ENCODE measurements at places on chromosomes 5 and 9.

- DNase-seq: no peak
These were observed 132.4 kb downstream of the NPR3 start for GRCh38 chr5:32843531-32843895.

GRCh38 chr5:7894860-7895259, 25.9 kb downstream of the MTRR start:
- no peak for DNase-seq

GRCh38 chr5:171390883-171391677, 3.4 kb downstream of the NPM1 start:
- no peak for DNase-seq

DNA sequence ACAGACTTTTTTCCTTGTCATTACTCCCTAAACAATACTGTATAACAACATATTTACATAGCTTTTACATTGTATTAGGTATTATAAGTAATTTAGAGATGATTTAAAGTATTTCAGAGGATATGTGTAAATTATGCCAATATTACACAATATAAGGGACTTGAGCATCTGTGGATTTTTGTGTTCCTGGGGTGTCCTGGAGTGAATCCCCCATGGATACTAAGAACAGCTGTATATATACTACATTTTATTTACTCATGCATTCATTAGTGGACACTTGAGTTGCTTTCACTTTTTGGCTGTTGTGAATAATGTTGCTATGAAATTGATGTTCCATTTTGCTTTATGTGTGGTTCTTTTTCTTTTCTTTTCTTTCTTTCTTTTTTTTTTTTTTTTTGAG, 348.8 kb downstream of the SH3GL2 start:
- DNase-seq: no peak

DNA sequence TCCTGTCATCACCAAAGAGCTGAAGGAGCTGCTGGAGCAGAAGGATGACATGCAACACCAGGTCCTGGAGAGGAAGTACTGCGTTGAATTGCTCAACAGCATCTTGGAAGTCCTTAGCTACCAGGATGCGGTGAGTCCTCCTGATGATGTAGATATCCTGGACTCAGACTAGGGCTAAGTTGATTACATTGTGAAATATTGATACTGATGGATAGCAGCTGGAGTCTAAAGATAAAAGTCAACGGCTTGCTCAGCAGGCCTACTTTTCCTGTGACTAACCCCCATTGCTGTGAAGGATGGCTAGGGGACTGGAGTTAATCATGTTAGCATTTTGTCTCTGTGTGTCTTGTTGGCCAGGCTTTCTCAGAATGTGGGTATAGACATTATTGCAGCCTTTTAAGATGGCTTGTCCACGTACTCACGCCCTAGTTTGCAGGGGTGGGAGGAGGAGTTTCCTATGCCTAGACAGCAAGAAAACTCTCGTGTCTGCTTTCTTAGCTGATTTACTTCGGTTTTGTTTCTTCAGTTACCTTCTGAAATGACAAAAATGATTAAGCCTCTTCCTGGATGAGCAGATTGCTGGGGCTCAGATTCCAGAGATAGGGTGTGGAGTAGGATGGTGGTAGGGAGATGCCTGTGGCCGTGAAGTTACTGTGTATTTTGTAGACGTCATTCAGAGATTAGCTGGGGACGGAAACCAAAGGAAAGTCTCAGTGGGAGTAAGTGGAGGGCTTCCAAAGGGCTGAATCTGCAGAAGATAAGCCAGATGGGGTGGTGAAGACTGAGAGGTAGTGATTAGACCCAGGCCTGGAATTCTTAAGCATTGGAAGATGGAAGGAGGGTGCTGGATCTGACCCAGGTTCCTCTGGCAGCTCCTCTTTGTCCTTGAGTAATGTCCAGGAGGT, 166.3 kb downstream of the DOCK2 start:
- DNase-seq: peak; percentile 80

DNA sequence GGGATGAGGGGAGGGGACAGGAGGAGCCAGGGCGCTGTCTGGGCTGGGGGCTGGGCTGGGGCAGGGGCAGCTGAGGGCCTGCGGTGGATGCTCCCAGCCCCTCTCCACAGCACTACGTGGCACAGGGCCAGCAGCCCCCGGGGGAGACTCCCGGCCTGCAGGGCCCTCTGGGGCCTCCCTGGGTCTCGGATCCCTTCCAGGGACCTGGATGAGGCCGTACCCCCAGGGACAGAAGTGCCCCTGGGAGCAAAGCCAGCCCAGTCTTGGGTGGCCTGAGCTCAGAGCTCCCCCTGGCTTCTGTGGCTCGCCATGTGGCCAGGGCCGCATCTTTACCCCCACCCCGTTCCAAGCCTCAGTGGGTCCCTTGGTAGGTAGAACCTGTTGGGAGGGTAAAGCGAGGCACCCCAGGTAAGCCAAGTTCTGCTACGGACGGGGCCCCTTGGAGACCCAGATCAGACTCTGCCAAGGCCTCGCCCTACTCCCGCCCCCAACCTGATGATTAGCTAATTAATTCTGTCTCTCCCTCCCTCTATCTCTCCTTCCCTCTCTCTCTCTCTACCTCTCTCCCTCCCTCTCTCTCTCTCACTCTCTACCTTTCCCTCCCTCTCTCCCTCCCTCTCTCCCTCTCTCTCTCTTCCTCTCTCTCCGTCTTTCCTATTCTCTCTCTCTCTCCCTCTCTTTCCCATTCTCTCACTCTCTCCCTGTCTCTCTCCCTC, 24.3 kb downstream of the KCNT1 start:
- no peak for DNase-seq

- DNase-seq: no peak
These were observed 102.5 kb downstream of the TLE4 start for GRCh38 chr9:79674052-79674777.

- no peak for DNase-seq
These were observed 30.0 kb downstream of the KDM4C start for GRCh38 chr9:6787793-6788161.

DNA sequence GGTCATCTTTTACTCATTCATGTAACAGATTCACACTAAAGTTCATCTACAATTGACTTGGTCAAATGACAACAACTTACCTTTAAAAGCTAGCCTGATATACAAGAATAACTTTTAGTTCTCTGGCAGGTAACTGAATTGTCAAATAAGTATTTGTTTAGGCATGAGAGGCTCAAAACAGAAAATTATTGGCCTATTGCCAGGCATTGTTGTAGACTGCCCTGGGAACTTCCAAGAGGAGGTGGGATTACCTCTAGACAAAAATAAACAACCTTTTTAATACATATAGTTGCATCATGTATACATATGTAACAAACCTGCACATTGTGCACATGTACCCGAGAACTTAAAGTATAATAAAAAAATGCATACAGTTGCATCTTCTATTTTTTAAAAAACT, 18.2 kb upstream of the SLCO4C1 start:
- no peak for DNase-seq

DNA sequence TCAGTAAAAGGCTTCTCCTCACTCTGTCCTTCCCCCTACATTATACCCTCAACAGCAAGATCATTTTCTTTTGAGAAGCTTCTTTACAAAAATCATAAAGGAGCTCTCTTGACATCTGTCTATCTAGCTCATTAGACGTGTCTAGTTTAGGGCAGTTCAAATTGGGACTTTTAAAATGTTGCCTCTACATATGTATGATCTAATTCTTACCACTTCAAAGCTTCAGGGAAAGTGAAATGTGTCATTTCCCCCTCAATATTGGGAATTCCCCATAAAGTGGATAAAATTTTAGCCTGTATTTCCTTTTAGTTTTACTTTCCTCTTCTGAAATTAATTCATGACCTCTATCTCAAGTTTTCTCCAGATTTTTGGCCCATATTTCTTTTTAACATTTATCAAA, 323.7 kb downstream of the ARRDC3 start:
- no peak for DNase-seq

DNA sequence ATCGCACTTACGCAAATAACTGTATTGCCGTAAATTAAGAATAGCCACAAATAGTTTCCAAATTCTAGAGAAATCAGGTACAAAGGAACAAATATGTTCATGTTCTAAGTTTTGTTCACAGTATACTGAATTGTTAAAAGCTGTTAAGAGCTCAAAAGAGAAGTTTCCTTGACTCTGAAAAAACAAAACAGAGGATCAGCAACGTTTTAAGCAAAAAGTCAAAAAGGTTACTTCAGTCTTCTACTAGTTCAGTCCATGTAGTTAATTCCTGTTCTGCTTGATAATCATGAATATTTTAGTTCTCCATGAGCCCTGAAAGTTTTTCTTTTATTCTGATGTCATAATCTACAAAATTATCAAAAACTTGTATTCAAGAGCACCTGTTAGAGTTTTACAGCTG, 128.6 kb upstream of the MAST4 start:
- DNase-seq: no peak

GRCh38 chr5:179422908-179423481, 77.7 kb upstream of the ADAMTS2 start:
- DNase-seq: no peak

GRCh38 chr5:137113939-137114338, 385.2 kb downstream of the SPOCK1 start:
- no peak for DNase-seq

DNA sequence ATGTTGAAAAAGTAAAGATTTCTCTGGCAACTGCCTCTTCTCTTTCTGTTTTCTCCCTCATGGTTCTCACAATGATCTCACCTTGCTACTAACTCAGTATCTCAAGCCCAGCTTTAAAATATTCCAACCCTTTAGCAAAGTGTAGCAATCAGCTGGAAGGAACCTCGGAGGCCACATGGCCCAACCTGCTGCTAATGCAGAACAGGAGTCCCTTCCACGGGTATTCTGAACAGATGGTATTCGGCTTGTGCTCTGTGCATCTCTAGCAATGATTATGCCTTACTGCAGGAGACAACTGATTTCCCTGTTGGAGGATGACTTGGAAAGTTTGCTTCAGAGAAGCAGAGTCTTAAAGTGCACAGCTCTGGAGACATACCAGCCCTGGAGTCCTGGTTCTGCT, 151.8 kb upstream of the PPP1R2B start:
- no peak for DNase-seq

- DNase-seq: no peak
These were observed 182.0 kb downstream of the CCDC192 start for GRCh38 chr5:127885176-127885575.

DNA sequence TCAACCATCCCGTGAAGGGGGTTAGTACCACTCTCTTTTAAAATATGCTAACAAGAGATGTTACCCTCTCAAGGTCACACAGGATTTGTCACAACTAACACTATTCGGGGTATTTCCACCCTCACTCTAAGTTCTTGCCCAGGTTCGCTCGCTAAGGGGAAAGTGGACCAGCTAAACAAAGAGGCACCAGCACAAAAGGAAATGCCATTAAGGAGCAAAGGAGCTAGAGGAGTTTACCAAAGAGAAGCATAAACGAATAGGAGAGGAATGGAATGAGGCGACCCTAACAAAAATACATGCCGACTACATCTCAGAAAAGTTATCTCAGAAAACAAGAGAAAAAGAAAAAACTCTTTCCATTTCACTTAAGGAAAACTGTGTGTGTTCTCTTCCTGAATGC, 170.9 kb downstream of the DCP2 start:
- DNase-seq: no peak

DNA sequence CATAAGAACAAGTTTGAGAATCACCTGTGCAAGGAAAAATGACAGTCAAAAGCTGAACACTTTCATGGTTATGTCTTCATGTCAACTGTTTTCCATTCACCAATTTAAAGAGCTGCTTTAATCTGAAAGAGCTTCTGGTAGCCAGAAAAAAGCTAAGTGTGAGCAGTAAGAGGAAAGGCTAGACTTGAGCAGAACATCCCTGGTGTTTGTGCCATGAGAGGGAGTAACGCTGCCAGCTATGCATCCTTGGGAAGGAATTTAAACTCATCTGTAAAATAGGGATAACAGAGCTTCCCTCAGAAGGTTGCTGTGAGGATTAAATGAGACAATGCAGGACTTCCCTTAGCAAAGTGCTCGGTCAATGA, 193.7 kb downstream of the MAPKAP1 start:
- no peak for DNase-seq

- no peak for DNase-seq
These were observed 169.5 kb upstream of the POC5 start for GRCh38 chr5:75886706-75887105.

DNA sequence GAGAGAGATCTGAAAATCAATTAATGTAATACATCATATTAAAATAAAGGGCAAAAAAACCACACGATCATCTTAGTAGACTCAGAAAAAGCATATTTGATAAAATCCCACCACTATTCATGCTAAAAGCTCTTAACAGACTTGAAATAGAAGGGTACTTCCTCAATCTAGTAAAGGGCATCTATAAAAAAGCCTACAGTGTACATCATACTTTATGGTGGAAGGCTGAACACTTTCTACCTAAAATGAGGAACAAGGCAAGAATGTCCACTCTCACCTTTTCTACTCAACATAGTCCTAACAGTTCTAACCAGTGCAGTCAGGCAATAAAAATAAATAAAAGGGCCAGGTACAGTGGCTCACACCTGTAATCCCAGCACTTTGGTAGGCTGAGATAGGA, 38.9 kb downstream of the POLK start:
- DNase-seq: no peak

DNA sequence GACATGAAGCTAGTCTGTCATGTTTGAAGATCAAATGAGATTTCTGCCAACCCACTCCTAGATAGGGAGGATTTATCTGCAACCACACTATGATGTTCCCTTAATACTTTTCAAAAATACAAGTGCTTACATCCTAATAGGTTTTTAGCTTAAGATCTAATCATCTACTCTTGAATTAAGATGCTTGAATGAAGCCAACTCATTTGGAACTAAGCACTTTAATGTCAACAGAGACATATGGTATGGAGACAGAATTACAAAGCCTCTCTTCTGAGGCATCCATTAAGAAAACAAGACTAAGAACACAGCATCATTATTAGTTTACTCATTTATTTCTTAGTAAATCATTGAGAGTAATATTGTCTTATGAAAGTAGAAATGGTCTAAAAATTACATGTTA, 139.3 kb upstream of the NFIB start:
- DNase-seq: no peak

All from AML-193 (cell line).